Fibroblast of skin of right biceps (primary cell): ENCODE measurements at places on chromosomes 2 and 18.

- DNase-seq, result no peak
These were observed 171.4 kb upstream of the ALPP start for GRCh38 chr2:232207174-232207573.

DNA sequence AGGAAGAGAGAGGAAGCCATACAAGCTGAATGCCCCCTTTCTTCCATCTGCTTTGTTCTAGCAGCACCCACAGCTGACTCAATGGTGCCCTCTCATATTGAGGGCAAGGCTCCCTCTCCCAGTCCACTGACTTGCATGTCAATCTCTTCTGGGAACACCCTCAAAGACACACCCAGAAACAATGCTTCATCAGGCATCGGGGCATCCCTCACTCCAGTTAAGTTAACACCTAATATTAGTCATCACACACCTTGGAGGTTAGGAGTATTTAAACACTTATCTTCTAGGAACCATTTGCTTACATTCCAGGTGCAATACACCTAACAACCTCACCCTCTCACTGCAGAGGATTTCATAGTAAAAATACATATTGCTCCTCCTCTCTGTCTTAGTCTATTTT, 993.5 kb upstream of the DDX18 start:
- DNase-seq, result no peak

- DNase-seq, result peak; percentile 43
These were observed 54.8 kb downstream of the ZNF407 start for GRCh38 chr18:74652392-74652988.

GRCh38 chr2:29323961-29324360, 208.7 kb downstream of the CLIP4 start:
- peak; percentile 83 for DNase-seq

- no peak for DNase-seq
These were observed 339.0 kb upstream of the MEIS1 start for GRCh38 chr2:66095820-66096345.

DNA sequence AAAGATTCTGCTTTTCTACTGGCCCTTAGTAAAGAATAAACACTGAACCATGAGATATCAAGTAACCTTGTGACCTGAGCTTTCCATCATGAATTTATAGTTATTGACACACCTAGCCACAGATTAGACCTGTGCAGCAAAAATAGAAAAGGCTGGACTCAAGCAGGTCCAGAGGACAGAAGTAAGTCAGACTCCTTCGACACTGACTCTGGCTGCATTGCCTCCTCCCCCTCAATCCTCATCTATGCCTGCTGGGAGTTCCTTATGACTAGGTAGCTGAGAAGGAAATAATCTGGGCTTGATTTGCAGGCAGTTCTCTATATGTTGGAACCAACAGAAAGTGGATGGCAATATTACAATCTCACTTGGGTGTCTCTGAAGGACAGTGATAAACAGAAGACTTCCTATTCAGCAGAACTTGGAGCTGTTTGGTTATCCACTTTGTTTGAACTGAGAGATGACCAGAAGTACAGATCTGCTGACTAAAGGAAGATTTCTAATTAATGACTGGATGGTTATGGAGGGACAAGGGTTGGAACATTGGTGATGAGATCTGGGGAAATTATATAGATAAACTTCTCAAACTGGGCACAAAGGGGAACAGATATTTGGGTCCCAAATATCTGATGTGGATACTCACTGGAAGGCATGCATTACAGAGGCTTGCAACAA, 39.4 kb downstream of the ARID5A start:
- DNase-seq, result no peak

DNA sequence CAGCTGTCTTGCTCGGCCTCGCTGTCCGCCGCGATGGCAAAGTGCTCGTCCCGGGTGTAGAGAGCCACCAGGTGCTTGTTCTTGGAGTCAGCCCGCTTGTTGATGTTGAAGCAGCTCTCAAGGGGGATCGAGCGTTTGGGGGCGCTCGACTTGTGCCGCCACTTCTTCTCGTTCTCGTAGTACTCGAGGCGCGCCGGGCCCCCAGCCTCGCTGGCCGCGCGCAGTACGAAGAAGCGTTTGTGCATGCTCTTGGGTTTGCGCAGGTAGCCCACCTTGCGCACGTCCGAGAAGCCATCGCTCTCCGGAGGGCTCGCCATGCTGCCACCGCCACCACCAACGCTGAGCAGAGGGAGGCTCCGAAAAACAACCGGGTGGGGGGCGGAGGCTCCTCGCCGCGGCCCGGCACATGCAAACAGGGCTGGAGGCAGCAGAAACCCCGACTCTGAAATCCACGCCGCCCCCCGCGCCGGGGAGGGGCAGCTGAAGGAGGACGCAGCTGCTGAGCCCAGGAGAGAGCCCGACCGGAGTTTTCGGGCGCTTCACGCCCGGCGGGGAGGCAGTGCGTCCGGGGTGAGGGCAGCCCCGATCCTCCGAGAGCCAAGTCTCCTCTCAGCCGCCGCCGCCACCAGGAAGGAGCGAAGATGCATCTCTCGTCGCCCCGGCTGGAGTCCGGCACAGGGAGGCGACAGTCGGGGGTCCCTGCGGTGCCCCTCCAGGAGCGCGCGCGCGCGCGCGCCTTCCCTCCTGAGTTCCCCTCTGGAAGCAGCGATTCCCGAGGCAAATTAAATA, 1.0 kb downstream of the IRS1 start:
- peak; percentile 73 for DNase-seq

DNA sequence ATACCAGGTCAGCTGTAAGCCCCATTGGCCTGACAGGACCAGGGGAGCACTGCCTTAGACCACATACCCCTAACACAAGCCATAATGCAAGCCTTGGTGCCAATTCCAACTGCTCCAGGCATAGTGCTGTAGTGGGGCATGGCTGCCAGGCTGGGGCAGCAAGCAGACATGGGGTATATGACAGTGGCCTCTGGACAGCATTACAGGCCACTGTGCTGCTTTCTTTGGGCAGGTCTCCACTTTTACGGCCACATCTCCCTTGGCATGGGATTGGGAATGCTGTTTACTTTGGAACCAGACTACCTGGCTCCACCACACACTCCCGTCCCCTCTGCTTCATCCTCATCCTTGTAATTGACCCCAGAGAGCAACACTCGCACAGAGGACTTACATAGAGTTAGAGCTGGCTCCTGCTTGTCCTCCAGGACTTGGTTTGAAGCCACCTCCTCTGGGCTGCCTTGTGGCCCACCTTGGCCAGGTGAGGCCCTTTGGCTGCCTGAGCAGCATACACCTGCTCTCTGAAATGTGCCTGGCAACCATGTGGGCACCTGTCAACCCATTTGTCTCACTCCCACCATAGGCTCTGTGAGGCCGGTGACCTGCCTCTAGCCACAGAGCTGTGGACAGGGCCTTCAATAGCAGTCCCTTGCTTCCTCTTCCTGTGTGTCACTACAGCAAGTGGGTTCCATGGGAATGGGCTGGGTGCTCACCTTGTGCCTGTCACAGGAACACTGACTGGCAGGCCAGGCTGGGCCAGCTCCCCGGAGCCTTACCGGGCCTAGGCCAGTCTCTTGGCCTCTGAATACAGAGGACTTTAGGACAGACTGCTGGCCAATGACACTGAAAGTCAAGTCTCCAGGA, 262.6 kb upstream of the HS6ST1 start:
- DNase-seq, result no peak

DNA sequence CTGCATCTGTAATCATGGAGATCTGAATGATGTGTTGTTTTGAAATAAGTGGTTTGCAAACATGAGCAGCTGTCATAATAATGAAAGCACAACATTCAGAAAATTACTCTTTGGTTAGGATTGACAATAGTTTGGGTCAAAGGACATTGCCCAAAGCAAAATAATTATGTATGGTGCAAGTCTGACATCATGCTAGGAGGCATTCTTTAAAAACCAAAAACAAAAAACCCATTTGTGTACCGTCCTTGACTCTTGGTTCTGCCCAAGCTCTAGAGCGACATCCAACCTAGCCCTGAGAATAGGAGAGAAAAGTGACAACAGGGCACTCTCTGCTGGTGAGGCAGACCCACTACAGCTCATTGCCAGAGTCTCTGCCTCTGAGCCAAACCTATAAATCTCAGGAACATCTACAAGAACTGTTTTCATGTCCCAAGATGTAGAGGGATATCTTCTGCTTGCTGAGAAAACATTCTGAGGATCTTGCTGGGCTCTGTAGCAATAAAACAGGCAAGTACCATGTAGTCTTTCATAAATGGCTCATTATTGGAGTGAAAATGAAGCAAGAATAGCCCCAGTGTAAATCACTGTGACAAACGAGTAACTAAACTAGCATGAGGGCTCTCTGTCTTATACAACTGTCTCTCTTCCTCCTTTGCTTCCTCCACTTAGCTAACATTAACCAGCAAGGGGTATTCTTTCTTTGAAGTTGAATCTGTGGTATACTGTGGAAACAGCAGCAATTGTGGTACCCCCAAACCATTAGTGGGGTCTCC, 266.8 kb upstream of the CXCR4 start:
- peak; percentile 3 for DNase-seq

- DNase-seq, result peak; percentile 76
These were observed 143.0 kb downstream of the ZNF516 start for GRCh38 chr18:76351961-76352581.
